ENCODE measurements at places on chromosomes 5 and 9.

GRCh38 chr9:5784526-5785315 is 48.2 kb downstream of the ERMP1 start:
- DNase-seq: no peak

DNA sequence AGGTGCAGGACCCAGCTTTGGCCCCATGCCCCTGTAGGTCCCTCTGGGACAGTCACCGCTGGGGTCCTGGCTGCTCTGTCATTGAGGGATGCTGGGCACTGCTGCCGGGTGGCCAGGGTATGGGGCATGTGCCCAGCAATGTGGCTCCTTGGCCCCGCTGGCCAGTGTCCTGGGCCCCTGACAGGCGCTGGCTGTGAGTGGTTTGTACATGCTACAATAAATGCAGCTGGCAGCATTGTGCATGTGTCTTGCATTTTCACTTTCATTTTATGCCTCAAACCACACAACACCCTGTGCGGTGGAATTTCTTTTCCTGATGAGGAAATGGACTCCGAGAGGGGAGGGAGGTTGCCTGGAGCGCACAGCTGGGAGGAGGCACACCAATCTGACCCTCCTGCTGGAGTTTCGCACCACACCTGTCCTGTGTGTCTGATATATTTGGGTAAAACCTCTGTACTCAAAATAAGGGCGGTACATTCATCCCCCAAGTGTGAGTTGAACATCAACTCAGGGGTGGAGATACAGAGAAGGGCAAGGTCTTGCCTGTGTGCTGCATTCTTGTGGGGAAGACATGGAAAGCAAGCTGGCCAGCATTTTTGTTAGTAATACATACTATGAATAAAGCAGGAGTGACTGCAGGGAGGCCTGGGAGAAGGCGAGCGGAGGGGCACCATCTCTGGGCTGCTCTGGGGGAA is 11.7 kb downstream of the TSPAN17 start:
- DNase-seq: peak; percentile 38

DNA sequence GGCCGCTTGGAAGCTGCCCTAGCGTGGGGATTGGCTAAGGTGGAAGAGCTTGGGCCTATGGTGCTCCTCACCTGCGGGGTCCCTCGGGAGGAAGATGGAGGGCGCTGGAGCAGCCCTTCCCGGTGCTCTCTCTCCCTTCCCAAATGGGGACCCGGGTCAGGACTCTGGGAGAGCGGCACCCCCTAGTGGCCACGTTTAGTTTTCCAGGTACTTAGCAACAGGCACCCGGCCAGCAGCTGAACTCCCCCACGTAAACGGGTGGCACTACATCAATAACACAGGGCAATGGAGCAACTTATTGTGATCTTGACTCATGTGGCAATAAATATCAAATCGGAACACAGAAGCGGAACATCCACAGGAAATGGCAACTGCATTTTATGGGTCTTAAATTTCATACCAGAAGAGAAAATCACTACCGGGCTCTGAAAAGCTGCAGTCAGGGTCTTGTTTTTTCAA is 316.6 kb downstream of the AGTPBP1 start:
- peak; percentile 54 for DNase-seq

- DNase-seq: no peak
These were observed 1.2 kb downstream of the ZCCHC9 start for GRCh38 chr5:81302596-81302995.

GRCh38 chr9:131111186-131111853 is 14.1 kb upstream of the NUP214 start:
- no peak for DNase-seq

GRCh38 chr5:177194268-177194667 is 60.7 kb downstream of the NSD1 start:
- DNase-seq: peak; percentile 56

DNA sequence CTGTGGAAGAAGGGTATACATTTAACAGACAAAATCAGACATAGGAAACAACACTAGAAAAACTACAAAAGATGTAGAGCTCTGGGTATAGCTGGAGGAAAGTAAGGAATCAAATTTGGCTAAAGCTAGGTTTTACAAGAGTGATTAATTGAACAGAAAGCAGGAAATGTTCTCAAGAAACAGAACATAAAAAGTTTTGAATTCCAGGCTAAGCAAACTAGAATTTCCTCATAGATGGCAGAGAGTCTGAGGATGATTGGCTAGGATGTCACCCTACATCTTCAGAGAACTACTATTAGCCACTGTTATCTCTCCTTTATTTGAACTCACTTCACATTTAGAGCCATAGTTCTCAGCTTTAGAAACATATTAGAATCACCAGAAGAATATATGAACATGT is 502.1 kb upstream of the PAPPA start:
- DNase-seq: no peak

GRCh38 chr5:88732181-88732633 is 150.8 kb downstream of the MEF2C start:
- no peak for DNase-seq

GRCh38 chr5:172746725-172747124 is 24.3 kb downstream of the DUSP1 start:
- peak; percentile 23 for DNase-seq

GRCh38 chr5:68032216-68032762 is 183.3 kb upstream of the PIK3R1 start:
- DNase-seq: no peak

- DNase-seq: no peak
These were observed 358.6 kb upstream of the CDH9 start for GRCh38 chr5:27396998-27397397.

- DNase-seq: no peak
These were observed 345.0 kb downstream of the TMEM38B start for GRCh38 chr9:106039151-106039935.

DNA sequence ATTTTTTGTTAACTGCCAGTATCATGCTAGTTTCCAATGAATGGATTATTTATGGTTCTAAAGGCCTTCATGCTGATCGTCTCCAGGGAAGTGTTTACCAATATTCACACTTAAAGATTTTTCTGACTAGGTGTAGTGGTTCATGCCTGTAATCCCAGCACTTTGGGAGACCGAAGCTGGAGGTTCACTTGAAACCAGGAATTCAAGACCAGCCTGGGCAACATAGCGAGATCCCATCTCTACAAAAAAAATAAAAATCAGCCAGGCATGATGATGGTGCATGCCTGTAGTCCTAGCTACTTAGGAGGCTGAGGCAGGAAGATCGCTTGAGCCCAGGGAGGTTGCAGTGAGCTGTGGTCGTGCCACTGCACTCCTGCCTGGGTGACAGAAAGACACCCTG is 43.5 kb downstream of the FAM13B start:
- DNase-seq: no peak

- no peak for DNase-seq
These were observed 120.2 kb upstream of the TBCA start for GRCh38 chr5:77896338-77896737.

GRCh38 chr5:64839936-64840335 is 71.2 kb downstream of the CWC27 start:
- DNase-seq: no peak
